ENCODE measurements at places on chromosomes 11 and 22.

DNA sequence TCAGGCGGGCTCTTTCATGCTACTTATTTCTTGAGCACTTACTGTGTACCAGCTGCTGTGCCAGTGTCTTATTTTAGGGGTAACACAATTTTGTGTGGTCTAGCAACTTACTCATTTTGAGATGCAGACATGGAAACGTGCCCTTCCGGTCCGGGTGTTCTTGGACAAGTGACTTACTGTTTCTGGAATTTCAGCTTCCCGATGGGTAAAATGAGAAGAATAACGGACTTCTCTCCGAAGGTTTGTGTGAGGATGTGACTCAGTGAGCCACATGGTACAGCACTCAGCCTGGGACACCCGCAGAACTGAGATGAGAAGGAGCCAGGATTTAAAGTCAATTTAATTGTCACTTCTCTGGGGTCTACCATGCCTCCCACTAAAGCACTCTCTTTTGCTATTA is 114.5 kb upstream of the SYT13 start:
- no peak for DNase-seq

GRCh38 chr11:76665921-76666351 is 4.6 kb downstream of the LRRC32 start:
- no peak for DNase-seq

DNA sequence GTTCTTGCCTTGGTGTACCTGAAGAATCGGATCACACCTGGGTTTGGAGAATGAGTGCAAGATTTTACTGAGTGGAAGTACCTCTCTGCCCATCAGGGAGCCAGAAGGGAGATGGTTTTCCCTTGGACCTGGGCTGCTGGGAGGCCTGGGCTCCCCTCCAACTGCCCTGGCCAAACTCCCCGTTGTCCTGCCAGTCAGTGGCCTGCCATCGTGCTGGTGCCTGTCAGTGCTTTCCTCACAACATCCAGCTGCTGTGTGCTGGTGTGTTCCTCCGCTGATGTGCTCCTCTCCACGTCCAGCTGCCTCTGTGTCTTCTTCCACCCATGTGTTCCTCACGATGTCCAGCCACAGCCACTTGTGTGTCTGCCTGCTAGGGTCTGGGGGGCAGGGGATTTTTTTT is 87.9 kb upstream of the CLPB start:
- DNase-seq: peak; percentile 47

DNA sequence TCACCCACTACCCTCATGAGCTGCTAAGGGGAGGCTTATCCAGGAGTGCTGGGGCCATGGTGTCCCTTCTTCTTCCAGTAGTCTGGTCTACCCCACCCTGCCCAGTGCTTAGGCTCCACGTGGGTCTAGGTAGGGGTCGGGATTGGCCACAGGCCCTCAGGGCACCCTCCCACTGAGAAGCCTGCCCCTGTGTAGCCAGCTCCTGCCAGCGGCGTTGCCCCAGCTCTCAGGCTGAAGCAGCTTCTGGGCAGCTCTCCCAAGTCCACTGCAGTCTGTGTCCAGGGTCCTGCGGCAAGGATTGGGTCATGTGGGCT is 24.0 kb upstream of the RIC3 start:
- no peak for DNase-seq

DNA sequence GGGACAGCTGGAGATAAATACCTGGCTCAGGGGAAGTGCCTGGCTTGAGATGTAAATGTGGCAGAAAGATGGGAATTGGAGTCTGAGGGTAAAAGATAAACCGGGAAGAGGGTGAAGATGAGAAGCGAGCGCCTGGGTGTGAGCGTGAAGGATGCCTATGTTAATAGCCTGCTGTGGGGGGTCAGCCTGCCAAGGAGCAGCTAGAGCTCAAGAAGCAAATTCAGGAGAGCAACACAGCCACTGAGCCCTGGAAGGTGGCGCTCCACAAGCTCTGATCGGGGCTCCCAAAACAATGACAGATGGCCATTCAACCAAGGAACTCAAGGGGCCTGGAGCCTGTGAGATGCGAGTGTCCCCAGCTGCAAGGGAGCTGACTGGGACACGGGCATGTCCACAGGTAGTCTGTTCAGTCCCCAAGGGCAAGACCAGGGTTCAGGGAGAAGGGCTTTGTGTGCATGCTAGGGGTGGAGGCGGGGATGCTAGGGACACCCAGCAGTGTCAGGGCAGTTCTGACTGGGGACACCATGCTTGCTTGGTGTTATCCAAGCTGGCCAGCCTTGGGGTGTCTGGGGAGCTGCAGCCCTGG is 2.8 kb downstream of the GSC2 start:
- DNase-seq: no peak

GRCh38 chr11:112477581-112478317 is 217.1 kb upstream of the PLET1 start:
- no peak for DNase-seq

DNA sequence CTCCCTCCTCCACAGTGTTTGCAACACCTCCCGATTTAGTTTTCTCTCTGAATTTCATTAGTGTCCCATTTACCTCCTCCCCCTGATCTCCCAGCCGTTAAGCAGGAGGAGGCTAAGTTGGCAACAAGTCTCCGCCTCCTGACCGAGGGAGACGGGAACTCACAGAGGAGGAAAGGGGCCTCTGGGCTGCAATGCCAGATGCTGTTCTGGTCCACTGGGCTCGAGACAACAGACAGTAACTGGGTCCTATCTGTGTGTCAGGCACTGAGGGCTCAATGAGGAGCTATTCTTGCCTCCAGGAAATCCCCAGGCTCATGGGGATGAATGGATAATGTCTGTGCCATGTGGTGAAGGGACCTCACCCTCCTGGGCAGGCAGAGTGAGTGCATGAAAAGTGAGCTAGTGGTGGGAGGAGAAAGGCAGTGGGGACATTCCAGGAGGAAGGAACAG is 228.1 kb downstream of the TENM4 start:
- no peak for DNase-seq

DNA sequence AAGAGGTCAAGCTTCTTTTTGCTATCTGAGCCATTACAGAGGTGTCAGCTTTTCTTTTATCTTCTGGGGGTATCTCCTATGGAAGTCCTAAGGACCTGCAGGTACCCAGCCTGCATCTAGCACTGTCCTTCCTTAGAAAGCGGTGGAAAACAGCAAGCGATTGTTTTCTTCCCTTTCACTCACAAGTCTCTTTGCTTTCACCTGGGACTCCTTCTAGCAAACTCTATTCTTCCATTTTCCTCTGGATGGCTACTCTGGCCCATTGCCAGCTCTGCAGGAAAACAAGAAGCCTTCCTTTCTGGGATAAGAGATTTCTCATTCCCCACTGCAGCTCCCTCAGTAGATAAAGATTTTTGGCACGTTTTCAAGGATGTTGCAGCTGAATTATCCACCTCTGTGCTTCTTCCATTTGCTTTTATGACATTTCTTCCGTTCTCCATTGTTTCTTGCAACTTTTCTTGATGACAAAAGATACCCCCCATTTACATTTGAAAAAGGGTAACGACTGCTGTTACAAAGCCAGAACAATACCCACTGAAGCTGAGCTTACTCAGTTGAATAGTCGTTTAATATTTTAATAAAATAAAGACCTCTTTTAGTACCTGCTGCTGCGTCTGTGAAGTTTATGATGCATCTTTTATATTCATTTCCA is 40.2 kb upstream of the BDNF start:
- no peak for DNase-seq

All from hypothalamus (tissue), 51 donors.